ENCODE measurements at places on chromosomes 3 and 15. TPM values are rescaled to one million over a fixed set of nuclear protein-coding genes. Genes with fewer than 3 reads are reported as not detected.
A peak's percentile ranks its signal among the peaks of the same experiment; 100 is the strongest.

DNA sequence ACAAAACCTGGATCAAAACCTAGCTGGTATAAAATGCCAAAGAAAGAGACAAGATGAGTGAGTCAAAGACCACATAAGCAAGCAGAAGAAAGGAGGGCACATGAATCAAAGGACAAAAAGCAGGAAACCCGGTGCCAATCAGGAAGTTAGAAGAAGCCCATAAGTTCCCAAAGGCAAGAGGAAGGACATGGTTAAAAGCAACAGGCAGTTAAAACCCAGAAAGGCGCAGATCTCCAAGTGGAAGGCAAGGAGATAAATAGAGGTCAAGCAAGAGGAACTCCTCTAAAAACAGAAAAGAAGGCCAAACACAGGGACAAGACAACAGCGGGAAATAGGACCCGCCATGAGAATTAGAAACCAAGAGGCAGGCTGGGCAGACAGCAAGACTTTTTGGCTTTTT lies 4.4 kb downstream of the TMOD2 start:
- no peak for DNase-seq

RTP2 gene
- total RNA-seq = not detected

GRCh38 chr3:82561784-82562183 lies 800.3 kb upstream of the GBE1 start:
- DNase-seq = no peak

DNA sequence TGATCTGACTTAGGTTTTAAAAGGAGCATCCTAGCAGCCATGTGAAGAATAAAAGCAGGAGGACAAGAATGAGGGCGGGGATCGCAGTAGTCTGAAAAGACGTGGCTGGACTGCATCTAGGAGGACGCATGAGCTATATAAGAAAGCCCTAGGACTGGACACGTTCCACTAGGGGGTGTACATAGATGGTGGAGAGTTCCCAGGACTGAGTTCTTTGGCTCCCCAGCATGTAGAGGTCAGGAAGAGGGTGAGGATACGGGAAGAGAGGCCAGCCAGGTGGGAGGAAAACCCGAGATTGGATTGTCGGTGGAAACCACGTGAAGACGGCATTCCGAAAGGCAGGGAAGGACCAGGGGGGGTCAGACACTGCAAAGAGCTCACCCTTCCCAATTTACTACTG lies 64.2 kb upstream of the CFAP161 start:
- no peak for DNase-seq

ZNF774 gene
- total RNA-seq = 3.6 TPM

IQCH gene
- total RNA-seq = 11.3 TPM

GRCh38 chr15:51180011-51180410 lies 85.3 kb upstream of the TNFAIP8L3 start:
- no peak for DNase-seq

GRCh38 chr3:109553591-109554371 lies 216.4 kb upstream of the DPPA4 start:
- no peak for DNase-seq

- no peak for DNase-seq
Observed at GRCh38 chr3:115616461-115616860, 6.8 kb upstream of the GAP43 start.

FMN1 gene
- 0.36 TPM for total RNA-seq

SLC28A2 gene
- 4.0 TPM for total RNA-seq

- DNase-seq = peak; percentile 44
Observed at GRCh38 chr15:63969652-63970421, 76.4 kb downstream of the DAPK2 start.

DNA sequence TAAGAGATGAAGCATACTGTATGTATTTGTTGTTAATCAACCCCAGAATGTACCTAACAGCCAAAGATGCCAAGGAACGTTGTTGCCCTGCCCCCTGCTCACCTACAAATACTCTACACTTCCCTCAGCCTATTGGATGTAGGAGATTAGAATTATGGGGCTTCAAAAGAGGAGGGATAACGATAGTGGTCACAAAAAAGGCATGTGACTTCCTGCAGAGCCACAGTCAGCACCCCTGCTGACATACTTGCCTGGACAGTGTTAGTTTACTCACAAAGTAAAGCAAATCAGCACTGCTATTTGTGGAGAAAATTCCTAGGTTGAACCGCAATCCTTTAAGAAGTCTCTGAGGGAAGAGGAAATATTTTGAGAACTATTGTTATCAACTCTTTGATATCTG lies 37.9 kb downstream of the PARP15 start:
- DNase-seq = peak; percentile 58

DNA sequence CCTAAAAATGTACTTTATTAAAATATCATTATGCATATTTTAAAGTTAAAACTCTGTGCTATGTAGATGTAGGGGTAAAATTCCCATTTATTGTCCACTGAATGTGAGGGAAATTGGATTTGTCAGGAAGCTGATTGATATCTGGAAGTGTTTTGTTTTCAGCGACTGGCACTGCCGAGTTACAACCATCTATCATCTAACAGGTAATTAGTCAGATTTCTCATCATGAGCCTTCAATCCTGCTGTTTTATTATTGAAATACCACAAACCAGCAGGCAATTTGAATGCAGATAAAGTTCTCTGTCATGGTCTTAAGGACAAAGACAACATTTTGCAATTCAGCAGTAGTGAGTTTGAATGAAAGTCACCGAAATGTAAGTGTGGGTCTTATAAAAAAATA lies 40.5 kb downstream of the ZIC1 start:
- DNase-seq = no peak

STRIT1 gene
- total RNA-seq = not detected

- no peak for DNase-seq
Observed at GRCh38 chr15:95932676-95933075, 397.8 kb upstream of the NR2F2 start.

DNA sequence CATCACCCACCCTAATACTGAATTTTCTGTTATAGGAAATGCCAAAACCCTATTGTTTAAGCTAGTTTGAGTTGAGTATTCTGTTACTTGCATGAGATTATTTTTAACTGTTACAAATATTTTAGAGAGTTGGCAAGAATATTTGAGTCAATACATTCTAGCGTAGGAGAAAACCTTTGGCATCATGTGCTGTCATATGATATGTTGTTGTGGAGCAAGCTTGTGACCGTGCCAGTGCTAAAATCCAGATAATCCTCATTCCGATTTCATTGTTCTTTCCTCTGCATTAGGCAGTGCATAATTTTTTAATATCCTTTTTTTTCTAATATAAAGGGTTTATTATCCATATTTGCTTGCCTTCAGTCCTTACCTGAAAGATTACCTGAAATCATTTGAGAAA lies 168.0 kb upstream of the GMNC start:
- DNase-seq = no peak

DNA sequence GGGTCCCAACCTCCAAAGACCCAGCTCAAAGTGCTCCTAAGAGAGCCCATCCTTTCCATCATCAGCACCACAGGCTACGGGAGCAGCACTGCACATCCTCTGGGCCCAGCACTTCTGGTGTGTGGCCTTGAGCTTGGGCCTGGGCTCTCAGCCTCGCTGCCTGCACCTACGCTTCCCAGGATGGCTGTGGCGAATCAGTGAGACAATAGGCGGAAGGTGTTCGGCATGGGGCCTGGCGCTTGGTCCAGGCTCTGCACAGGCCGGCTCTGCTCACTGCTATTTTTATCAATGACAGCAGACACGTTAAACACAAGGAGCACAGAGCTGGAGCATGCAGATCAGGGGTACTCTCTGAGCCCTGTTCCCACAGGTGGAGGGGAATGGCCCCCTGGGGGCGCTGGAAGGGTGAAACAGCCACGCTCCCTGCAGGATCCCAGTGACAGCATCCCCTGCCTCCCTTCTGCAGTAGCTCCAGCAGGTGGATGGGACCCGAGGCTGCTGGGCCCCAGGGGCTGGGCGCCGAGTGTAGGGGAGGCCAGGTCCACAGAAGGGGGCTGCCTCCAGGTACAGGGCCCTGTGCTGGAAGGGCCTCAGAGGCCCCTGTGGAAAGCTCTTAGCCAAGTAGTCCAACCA lies 90.0 kb upstream of the RPL32 start:
- no peak for DNase-seq

NR2E3 gene
- total RNA-seq = 1.1 TPM

- peak; percentile 95 for DNase-seq
Observed at GRCh38 chr15:33700695-33701303, 267.5 kb upstream of the CHRM5 start.

DNA sequence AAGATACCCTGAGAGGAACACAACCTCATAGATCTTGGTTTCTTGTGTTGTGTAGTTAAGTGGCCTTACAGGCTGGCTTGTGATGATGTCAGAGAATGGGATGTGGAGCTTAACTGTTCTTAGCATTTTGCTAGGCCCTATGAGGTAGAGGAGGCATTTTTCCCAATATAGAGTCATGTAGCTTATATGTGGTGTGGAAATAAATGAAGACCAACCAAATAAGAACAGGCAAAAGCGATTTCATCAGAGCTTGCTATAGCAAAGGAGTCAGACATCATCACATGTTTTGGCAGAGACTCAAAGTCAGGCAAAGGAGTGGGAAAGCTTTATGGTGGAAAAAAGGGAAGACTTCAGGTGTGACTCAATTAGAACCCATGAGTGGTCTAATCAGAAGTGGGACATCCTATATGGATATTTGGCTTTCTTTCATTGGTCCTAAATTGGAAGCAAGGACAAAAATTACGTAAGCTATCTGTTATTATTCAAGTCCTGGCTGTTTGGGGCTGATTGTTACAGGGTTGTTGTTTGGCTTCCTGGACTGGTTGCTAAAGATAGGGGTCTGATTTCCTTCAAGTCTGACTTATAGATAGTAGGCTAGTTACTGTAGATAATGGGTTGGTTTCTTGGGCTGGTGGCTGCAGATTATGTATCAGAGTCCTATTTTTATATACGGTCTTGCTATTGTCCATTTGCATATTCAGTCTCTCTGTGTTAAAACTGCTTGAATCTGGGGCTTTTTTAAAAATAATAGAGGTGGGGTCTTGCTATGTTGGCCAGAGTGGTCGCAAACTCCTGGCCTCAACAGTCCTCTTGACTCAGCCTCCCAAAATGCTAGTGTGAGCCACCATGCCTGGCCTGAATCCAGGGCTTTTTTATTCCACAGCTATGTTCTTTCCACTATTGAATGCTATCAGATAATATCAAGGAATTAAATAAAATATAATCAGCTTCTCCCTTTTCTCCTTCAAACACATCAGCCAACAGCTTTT lies 30.3 kb upstream of the SETD2 start:
- no peak for DNase-seq

- DNase-seq = no peak
Observed at GRCh38 chr3:63974451-63974850, 48.8 kb downstream of the PSMD6 start.

GRCh38 chr3:108283006-108283405 lies 13.3 kb upstream of the HHLA2 start:
- no peak for DNase-seq

GOLGA6D gene
- total RNA-seq = 0.21 TPM

DNA sequence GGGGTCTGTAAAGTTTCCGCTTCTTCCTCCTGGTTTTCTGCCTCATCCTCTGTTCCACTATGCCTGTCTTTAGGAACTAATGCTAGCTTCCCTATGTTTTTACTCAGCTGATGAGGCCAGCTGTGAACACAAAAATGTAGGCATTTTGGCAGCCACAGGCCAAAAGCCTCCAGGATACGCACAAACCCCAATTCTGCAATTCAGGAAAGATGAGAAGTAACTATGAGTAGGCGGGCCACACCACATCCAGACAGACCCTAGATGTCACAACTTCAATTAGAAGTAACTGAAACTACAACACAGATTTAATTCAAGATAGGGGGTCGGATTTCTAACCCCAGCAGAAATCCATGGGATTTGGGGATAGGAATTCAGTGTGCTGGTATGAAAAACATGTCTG lies 11.9 kb downstream of the CA12 start:
- DNase-seq = no peak

Measured in endodermal cell (in vitro differentiated cells).